NCI-H1092 (cell line): ENCODE measurements at places on chromosomes 7 and 10.

GRCh38 chr7:44127161-44127560, 3.8 kb upstream of the POLD2 start:
- DNase-seq: no peak

GRCh38 chr7:158924956-158925355, 68.6 kb downstream of the DYNC2I1 start:
- no peak for DNase-seq

DNA sequence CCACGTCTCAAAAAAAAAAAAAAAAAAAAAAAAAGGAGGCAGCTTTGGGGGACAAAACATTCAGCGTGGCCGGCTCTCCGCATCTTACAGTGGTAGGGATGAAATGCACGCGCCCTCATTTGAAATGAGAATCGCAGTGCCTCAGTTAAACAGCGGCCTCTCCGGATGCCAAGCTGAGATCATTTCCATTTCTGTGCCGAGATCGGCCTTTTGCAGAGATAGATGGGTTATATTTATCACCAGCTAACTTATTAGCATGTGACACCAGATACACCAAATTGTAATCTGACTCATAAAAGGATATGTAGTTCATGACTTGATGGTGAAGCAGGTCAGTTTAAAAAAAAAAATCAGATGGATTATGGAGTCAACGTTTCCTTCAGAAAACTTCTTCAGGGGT, 138.7 kb downstream of the CUX1 start:
- DNase-seq: no peak

GRCh38 chr10:62900829-62901571, 84.8 kb upstream of the EGR2 start:
- no peak for DNase-seq

DNA sequence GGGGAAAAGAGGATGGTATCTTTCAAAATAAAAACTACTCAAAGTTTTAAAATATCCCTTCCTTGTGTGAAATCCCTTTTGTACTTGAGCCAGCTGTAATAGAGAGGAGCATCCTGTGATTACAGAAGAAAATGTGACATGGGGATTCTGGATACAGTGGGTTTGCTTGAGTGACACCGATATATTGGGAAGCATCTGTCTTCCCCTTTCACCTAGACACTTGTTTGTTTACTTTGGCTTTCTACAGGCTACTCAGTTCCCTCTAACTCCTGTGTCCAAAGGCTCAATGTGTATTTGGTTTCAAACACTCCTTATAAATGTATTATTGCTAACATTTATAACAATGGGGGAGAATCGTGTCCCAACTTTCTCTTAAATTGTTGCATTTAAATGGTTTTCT, 24.4 kb downstream of the CPED1 start:
- DNase-seq: no peak

DNA sequence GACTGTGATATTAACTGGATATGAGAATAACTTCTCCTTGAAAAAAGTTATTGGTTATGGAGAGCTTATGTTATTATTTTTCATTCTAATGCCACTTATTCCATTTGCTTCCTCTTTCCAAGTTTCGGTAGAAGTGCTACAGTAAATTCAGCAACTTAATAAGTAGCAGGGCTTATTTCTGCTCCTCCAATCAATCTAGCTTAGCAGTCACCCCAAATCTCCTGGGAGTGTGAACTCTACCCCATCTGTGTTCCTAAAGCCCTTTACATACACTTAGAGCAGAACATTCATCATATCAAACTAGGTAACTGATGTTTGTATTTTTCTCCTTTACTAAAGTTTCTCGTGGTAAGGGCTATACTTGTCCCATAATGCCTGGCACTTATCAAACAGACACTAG, 8.7 kb downstream of the ARL3 start:
- no peak for DNase-seq

DNA sequence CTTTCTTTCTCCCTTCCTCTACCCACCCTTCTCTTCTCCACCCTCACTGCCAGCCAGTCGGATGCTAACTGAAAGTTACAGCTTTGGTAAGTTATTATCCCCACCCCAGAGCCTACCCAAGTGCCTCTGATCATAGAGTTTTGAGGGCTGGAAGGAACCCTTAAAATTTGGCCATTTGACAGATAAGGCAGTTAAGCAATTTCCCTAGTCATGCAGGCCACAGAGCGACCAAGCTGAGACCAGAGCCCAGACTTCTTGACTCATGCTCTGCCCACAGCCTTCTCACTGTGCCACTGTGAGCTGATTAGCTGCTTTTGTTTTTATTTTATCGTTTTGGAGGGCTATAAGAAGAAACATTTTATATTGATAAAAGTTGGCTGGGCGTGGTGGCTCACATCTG, 17.2 kb downstream of the SAP25 start:
- DNase-seq: no peak

DNA sequence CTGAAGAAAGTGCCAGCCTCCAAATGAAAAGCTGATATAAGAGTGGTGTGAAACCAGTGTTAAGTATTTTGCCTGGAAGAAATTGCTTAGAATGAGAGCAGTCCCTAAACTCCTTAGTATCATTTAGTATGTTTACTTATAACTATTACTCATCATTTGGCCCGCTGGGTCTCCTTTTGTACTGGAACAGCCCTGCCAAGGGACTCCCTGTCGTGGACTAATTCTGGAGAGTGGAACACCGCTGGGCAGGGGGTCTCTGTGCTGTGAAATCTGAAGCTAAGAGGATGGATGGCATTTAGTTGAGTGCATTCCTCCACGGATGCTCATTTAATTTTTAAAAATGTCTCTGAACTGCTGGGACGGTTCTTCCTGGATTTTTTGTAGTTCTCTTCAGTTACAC, 889.9 kb upstream of the C7orf33 start:
- DNase-seq: no peak

DNA sequence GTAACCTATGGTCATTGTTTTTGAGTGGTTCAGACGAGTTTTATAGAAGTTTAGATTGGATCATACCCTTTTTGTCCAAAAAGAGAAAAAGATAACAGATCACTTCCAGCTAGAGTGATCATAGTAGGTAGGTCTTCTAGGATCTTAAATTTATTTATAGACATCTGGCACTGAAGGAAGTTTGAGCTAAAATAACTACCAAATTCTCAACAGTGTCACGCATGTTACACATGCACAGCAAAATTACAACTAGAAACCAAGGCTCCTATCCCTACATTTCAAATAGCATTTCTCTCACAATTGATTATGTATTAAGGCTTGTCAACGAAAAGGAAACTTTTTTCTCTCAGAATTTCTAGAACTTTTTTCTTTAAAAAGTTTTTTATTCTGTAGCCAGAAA, 2.3 kb downstream of the CALU start:
- no peak for DNase-seq

GRCh38 chr7:92527300-92528187, 776 bp downstream of the PEX1 start:
- peak; percentile 2 for DNase-seq

GRCh38 chr7:2641406-2642393, 9.9 kb downstream of the TTYH3 start:
- no peak for DNase-seq

GRCh38 chr7:111756687-111757178, 194.4 kb upstream of the IMMP2L start:
- no peak for DNase-seq

DNA sequence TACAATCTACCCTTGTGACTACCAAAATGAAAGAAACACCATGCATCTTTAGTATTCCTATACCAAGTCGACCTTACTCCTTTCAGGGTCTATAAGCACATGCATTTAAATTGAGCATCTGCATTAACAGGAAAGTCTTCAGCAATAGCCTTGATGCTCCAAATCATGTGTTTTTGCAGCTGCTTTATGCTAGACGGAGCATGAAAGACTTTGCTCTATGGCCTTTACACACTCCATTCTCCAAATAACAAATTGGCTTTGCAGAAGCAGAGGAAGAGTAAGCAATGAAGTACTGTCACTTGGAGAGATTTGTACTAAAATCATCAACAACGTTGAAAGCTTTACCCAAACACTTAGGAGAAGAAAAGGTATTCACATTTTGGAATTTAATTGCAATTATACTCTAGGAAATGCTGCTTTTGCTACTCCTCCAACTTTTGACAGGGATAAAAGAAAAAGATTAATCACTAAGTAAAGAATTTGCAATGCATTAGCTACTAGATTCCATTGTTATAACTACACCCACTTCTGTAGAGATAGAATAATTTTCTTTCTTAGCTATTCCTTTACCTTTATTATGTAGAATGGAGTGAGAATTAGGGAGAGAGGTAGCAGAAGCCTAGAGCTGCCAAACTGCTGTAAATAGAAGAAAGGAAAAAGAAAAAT, 131.8 kb downstream of the SEMA3E start:
- DNase-seq: no peak

DNA sequence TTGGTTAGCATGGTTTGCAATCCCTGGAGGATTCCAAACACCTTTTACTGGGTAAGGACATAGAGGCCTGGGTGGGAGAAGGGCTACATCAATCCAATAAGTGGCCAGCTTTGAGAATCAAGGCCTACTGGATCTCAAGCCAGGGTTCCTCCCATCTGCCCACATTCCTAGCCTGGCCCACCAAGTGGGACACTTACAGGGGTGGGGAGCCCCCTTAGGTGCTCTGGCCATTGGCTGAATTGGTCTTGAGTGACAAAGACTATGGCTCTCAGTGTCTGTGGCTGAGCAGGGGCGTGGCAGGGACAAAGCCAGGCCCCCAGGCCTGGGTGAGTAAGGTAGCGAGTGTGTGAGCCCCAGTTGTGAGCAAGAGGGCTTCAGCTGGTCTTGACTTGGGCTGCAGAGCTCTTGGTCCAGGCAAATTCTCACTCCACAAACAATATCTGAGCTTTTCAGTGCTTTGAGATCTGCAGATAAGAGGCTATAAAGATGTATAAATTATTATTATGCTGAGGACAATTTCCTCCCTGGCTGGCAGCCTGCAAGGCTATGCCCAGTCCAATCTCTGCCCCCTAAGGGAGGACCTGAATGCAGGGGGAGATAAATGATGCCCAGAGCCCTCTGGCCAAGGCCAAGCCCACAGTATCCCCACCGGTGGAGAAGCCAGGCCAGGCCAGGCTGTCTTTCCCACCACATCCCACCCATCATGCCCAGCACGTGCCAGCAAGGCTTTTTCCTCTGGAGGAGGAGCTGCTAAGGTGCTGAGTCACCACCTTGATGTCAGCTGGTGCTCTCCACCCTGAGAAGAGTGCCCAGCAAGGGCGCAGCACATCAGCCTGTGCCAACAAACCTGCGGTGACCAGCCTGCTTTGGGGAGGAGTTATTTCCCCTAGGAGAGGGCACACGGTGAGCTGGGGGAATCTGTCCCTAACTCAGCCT, 80.7 kb upstream of the DUSP5 start:
- DNase-seq: no peak

- no peak for DNase-seq
Measured at GRCh38 chr10:126736727-126737126, 66.2 kb upstream of the C10orf90 start.

- peak; percentile 84 for DNase-seq
Measured at GRCh38 chr7:12389089-12389700, 14.5 kb downstream of the VWDE start.

GRCh38 chr10:43041422-43042342, 35.2 kb upstream of the RET start:
- no peak for DNase-seq

DNA sequence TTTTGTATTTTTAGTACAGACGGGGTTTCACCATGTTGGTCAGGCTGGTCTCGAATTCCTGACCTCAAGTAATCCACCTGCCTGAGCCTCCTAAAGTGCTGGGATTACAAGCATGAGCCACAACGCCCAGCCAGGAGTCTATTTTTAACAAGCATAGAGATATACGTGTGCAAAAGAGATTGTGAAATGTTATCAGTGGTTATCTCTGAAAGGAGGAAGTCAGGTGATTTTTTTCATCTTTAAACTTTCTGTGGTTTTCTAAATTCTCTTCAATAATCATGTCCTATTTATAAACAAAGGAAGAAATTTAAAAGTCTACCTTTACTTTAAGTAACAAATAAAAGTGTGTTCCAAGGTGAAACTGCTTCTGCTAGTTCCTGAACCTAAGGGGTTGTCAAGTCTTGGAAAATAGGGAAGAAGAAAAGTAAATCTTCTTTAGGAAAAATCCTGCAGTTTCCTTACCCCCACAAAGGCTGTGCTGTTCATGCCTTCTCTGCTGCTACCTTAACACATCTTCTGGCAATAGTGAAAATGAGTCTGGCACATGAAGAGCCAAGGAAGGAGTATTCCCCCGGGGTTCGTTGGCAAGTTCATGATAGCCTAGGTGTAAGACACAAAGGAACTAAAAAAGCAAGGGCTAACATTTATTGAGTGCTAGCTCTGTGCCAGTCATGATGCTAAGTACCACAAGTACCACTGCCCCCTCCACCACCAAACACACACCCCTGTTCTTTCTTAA, 51.1 kb downstream of the CYP26A1 start:
- DNase-seq: no peak

DNA sequence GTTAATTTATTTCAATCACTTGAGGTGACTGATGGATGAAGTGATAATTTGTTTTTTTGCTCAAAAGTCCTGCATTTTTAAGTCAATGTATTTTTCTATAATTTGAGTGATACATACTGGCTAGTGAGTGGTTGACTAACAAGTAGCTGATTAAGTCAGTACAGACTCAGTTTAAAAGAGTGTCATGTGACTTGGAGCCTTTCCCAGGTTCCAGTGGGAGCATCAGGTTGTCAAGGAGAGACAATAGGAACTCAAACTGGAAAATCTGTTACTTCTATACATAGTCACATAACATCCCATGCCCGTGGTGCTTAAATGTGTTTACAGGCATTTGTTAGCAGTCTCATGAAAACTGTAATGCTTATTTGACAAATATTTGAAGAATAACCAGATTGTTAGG, 154.7 kb downstream of the ANK3 start:
- DNase-seq: no peak

- DNase-seq: no peak
Measured at GRCh38 chr7:146388928-146389327, 272.3 kb downstream of the CNTNAP2 start.

GRCh38 chr10:101974091-101974971, 81.6 kb downstream of the ARMH3 start:
- no peak for DNase-seq

DNA sequence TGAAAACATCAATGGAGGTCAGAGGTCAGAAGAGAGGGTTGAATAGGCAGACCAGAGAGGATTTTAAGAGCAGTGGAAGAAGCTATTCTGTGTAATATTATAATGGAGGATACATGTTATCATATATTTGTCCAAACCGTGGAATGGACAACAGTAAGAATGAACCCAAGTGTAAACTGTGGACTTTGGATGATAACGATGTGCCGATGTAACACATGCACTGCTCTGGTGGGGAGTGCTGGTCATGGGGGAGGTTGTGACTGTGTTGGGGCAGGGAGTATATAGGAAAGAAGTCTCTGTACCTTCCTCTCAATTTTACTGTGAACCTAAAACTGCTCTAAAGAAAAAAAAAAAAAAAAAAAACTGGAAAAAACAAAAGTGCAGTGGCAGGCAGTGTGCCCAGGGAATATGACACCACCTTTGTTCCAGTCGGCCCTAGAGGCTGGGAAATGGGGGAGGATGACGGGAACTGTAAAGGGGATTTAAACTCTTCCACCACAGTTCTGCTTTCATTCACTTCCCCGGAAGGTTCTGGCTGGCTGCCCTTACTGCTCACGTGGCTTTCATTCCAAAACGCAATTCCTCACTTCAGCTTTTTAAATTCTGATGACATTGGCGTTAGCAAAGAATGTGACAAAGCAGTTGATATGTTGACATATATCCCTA, 113.7 kb upstream of the ANKRD1 start:
- no peak for DNase-seq

- peak; percentile 28 for DNase-seq
Measured at GRCh38 chr7:22563621-22564241, 63.7 kb upstream of the STEAP1B start.
